ENCODE measurements at places on chromosomes 3 and 15.
A peak's percentile ranks its signal among the peaks of the same experiment; 100 is the strongest.

- peak; percentile 29 for DNase-seq
These were observed 399.0 kb upstream of the KCNMB2 start for GRCh38 chr3:178137206-178137605.

- peak; percentile 55 for DNase-seq
These were observed 23.0 kb downstream of the UBP1 start for GRCh38 chr3:33417066-33417673.

- DNase-seq = no peak
These were observed 209.8 kb upstream of the ATP11B start for GRCh38 chr3:182583545-182583944.

- DNase-seq = no peak
These were observed 50.5 kb downstream of the CHST2 start for GRCh38 chr3:143170074-143170473.

- no peak for DNase-seq
These were observed 3.0 kb downstream of the RPL32 start for GRCh38 chr3:12838179-12838965.

- DNase-seq = no peak
These were observed 30.7 kb upstream of the MGA start for GRCh38 chr15:41629463-41629862.

GRCh38 chr15:74307827-74308811 lies 59.3 kb downstream of the CYP11A1 start:
- DNase-seq = peak; percentile 69

DNA sequence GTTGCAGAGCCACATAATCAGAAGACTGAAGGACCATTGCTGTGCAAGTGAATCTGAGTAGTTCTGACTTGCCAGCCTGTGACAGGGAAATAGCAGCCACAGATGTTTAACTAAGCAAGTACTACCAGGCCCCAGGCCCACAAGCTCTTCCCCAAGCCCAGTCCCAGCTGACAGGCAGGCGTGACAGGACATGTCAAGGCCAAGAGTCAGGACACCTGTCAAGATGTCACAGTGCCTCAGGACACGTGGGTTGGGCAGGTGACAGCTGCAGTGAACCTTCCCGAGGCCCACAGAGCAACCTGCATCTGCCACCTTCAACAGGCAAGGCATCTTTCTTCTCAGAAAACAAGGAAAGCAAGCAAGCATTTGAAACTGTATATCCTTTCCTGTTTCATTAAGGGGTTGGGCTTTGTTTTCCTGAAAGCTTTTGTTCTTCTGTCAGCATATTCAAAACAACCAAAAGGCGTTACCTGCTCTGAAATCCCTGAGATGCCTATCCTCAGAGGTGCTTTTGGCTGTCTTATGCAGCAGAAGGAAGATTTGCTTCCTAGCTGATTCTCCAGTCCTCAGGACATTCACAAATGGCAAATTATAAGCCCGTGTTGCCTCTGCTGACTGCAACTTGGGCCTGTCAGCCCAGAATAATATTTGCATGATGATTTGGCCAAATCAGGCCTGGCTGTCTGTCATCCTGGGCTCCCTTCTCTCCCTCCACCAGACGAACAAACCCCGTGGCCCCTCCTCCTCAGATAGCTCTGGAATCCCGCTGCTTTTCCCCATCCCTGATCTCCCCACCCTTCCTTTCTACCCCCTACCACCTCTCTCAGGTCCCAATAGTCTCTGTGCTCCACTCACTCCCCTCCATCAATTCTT lies 171.8 kb upstream of the WNT5A start:
- DNase-seq = no peak

DNA sequence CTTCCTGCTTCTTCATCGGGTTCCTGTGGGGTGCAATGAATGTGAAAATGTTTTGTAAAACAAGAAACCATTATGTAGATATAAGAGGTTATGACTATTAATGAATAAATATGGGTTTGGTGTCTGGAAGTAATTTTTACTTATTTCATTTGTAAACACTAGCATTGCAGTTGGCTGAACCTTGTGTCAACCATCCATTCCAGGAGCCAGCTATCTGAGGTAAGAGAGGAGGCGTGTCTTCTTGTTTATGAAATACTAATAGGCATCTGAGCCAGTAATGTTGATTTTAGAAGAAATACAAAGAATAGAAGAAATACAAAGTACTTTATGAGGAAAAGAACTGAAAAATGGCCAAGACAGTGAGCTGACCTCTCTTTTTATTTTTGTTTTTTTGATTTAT lies 187.5 kb downstream of the LPP start:
- no peak for DNase-seq

DNA sequence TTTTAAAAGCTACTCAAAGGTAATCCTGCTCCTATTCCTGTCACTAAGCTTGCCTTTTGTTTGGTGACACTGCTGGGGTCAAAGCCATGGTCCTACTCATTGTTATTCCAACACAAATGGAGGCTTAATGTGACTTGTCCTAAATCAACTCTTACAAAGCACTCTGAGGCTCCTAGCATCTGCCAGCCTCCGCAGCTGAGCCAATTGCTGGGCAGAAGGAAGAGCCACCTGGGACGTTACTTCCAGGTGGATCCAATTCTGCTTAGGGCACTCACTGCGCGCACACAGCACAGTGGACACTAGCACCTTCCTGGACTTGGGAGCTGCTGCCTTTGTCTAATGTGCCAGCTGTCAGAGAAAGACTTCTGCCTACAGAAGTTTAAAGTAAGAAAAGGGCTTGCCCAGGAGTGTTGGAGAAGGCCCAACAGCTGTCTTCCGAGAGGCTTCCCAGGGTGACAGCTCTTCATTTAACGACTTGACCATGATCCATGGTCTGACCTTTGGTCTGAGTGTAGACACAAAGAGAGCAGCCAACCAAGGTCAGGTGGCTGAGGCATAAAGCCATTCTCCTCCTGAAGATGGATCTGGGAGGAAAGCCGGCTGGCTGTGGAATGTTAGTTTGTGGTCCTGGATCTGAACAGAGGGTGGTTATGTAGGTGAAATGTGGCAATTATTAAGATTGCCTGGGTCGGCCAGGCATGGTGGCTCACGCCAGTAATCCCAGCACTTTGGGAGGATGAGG lies 102.2 kb downstream of the AQP9 start:
- no peak for DNase-seq

GRCh38 chr15:65375871-65376607 lies 1.8 kb downstream of the IGDCC3 start:
- DNase-seq = no peak

GRCh38 chr3:122941228-122942206 lies 86.0 kb downstream of the SEMA5B start:
- no peak for DNase-seq

GRCh38 chr3:105775368-105775767 lies 93.4 kb downstream of the CBLB start:
- no peak for DNase-seq

- peak; percentile 29 for DNase-seq
These were observed 121.0 kb downstream of the PDZRN3 start for GRCh38 chr3:73503781-73504180.

DNA sequence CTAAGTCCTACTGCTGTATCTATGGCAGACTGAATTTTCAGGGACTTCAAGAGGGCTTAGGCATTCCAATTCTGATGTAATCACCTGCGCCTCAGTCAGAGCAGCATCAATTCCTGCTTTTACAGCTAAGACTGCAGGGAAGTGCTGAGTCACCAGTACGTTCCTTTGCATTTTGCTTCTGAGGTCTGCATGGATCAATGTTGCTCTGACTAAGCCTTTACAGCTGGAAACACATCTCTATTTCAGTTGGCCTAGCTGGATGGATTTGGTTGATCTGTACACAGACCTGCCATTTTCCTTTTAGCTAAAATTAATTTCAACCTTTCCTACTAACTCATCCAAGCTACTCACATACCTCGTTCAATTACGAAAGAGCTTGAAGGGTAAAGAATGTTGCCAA lies 51.3 kb downstream of the ETV5 start:
- DNase-seq = peak; percentile 89

DNA sequence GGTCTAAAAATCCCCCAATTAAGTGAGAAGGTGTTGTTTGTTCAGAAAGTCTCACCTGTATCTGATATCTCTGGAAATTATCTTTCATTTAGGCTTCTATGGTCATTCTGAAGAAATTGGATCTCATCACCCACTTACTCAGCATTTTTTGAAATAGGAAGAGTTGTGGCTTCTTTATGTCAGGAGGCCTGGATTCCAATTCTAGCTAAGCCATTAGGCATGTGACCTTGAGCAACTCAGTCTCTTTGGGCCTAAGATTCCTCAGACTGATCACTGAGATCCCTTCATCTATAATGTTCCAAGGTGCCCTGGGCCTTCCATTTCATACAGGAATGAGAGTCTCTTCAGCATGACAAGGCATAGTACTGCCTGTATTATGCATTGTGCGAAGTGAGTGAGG lies 70.3 kb downstream of the ARHGEF26 start:
- DNase-seq = no peak
